Right cardiac atrium (tissue), 5 donors: ENCODE measurements at places on chromosomes 3 and 15. TPM values are rescaled to one million over a fixed set of nuclear protein-coding genes. Genes with fewer than 3 reads are reported as not detected.

DNA sequence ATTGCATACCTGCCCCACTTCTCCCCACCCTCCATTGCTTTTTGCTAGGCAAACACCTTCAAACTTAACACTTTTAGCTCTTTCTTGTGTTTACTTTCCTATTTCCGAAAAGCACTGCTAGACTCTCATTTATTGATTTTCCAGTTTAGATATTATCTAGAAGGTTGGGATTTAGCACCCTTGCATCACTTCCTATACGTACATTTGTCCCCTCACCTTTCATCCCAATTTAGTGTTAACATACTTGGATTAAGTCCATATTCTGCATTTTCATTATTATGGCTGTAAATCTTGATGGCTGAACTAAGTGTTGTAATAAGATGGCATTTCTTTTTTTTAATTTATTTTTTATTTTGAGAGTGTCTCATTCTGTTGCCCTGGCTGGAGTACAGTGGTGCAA lies 39.5 kb downstream of the GOLGA6L10 start:
- DNase-seq, result no peak

DNA sequence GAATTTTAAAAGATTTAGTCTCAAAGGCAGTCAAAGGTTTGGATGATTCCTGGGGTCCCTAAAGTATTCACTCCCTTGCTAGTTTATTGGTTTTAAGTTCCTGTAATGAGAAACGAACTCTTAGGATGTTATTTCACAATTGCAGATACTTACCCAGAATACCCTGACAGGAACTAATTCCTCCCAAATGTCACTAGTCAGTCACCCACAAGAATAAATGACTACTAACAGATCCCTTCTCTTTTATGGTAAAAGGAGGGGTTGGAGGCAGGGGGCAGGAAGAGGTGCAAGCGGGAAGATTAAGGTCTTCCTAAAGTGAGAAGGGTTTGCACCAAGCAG lies 174.2 kb upstream of the SLC2A2 start:
- DNase-seq, result no peak

GRCh38 chr15:101481381-101481705 lies 8.2 kb downstream of the PCSK6 start:
- DNase-seq, result no peak

SLC2A2 gene
- not detected for total RNA-seq

LRRIQ4 gene
- total RNA-seq, result not detected

GRCh38 chr3:130789782-130790322 lies 43.2 kb upstream of the PIK3R4 start:
- no peak for DNase-seq

DNA sequence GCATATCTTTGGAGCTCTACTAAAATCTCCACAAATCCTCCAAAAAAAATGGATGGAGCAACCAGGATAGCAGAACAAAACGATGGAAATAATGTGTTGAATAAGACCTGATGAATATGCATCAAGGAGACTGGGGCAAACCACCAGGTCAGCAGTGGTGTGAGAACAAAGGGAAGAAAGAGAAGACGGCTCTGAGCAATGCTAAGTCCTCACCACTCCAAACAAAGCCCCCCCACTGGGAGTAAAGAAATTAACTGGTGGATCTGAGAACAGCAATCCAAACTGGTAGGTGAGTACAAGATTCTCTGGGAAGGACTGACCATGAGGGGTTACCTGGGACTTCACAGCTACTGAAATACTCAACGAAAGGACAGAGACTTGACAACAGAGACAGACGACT lies 977.3 kb downstream of the TBL1XR1 start:
- no peak for DNase-seq

- no peak for DNase-seq
These were observed 215.1 kb downstream of the MCTP2 start for GRCh38 chr15:94446441-94446840.

- DNase-seq, result no peak
These were observed 412.1 kb downstream of the TBL1XR1 start for GRCh38 chr3:176785171-176785570.

DNA sequence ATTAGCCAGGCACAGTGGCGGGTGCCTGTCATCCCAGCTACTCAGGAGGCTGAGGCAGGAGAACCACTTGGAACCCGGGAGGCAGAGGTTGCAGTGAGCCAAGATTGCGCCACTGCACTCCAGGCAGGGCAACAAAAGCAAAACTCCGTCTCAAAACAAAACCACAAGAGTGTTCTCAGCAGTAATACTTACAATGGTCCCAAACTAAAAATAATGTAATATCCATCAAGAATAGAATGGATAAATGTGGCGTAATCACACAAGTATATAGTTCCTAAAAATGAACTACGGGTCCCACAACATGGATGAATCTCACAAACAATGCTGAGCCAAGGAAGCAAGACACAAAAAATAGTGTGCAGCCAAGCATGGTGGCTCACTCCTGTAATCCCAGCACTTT lies 39.2 kb downstream of the STAG1 start:
- no peak for DNase-seq

LRRC34 gene
- 2.3 TPM for total RNA-seq

ANAPC13 gene
- total RNA-seq, result 95.8 TPM

IL17RD gene
- 2.4 TPM for total RNA-seq

ALDH1A2 gene
- total RNA-seq, result 53.2 TPM

- no peak for DNase-seq
These were observed 296.8 kb downstream of the DOCK3 start for GRCh38 chr3:50971487-50971924.

SPATA12 gene
- total RNA-seq, result not detected

DNA sequence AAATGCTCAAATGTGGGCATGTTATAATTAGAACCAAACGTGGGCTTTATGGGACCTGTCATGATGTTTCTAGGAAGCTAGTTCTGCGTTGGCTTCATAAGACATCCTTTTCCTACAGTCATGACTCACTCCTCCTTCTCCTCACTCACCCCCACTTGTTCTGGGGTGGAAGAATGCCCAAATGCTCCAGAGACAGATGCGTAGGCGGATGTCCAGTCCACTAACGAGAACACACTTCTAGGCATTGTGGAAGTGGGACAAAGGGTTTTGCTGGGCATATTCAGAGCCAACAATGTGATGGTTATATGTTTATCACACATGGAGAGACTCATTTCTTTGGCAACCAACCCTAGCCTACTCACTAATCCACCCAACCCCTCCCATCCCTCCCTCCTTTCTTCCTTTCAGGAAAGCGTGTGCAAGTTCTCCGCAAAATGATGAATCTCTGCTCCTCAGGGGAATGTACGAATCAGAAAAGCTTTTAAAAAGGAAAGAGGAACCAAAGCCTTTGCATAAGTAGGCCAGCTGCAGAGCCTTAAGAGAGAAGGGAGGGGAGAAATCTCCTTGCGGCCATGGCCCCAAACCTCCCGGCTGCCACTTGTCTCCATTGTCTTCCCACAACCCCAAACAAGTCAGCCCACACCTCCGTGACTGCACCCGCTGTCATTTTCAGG lies 123.0 kb upstream of the SPRED1 start:
- DNase-seq, result peak; percentile 69

GRCh38 chr3:65828706-65829105 lies 210.0 kb downstream of the MAGI1 start:
- no peak for DNase-seq

DNA sequence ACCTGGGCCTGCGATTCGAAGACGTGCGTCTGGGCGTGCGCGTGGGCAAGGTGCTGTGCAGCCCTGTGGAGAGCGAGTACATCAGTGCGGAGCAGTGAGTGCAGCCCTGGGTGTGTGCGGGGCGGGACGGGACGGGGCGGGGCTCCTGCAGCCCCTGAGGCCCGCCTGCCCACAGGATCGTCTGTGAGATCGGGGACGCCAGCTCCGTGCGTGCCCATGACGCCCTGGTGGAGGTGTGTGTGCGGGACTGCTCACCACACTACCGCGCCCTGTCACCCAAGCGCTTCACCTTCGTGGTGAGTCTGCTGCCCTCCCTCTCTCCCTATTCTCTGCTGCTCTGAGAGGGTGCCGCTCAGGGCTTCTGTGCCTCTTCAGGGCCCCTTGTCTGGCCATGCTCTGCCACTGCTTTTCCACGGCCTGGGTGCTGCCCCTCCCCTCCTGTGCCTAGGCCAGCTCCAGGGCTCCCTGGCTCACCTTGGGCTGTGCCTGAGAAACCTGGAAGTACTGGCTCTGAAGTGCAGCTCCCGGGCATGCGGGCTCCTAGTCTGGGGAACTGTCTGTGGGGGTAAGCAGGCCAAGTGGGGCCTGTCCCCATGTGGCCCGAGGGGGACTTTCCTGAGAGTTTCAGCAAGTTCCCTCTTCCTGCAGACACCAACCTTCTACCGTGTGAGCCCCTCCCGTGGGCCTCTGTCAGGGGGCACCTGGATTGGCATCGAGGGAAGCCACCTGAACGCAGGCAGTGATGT lies 31.8 kb downstream of the PLXNA1 start:
- no peak for DNase-seq

- DNase-seq, result no peak
These were observed 79.2 kb upstream of the ABHD2 start for GRCh38 chr15:89009080-89009479.

DNA sequence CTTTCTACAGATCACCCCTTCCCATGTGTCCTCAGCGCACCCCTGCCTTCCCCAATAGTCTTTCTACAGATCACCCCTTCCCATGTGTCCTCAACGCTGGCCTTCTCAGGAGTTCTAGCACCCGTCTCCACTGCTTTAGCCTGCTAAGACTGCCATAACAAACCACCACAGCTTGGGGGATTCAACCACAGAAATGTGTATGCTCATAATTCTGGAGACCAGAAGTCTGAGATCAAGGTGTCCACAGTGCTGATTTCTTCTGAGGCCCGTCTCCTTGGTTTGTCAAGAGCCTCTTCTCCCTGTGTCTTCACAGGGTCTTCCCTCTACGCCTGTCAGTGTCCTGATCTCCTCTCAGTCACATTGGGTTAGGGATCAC lies 68.1 kb upstream of the CGNL1 start:
- no peak for DNase-seq

- DNase-seq, result no peak
These were observed 177.2 kb downstream of the LPP start for GRCh38 chr3:188331166-188331565.
